ENCODE measurements at places on chromosomes 12 and 14.

DNA sequence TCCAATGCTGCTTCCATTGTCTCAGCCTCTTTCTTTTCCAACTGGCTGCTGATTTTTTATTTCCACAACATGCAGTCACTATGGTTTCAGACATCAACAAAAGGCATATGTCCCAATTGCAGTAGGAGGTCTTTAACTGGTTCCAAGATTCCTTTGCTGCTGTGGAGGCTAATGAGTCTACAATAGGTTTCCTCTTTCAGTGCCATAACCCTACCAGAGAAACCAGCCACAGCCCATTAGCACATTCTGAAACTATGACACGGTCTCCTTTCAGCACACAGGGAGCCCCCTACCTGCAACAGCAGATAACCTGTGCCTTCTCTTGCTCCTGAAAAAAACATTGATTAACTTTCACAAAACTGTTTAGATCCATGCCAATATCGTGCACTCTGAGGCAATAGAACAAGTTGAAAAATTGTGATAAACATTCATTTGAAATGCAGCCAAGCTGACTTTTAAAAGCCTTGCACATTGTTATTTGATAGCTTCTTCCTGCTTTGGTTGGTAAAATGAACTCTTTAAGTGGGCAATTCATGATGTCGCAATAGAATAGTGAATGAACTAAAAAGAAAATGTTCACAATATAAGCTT lies 32.4 kb downstream of the PLEKHG7 start:
- DNase-seq: no peak

DNA sequence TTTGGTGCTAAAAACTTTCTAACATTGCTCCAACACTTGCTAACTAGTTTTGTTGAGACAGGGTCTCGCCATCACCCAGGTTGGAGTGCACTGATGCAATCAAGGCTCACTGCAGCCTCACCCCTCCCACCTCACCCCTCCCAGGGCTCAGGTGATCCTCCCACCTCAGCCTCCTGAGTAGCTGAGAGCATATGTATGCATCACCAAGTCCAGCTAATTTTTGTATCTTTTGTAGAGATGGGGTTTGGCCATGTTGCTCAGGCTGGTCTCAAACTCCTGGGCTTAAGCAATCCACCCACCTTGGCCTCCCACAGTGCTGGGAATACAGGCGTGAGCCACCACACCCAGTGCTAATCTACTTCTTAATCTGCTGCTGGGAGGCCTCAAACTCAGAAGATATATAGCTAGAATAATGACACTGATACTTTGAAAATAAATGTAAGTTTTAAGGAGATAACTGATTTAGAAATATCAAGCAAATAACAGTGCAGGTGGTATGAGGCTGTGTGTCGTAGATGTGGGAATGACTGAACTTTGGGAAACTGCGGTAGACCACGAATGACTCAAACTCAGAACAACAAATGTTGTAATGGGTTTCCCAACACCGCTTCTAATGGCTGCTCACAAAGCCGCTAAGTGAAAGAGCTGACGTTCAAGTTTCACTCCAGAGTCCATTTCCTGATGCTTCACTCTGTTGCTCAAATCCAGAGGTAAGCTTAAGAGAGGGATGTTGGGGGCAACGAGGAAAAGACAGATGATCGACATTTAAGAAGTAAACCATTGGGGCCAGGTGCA lies 10.0 kb downstream of the TMCC3 start:
- DNase-seq: peak; percentile 84

DNA sequence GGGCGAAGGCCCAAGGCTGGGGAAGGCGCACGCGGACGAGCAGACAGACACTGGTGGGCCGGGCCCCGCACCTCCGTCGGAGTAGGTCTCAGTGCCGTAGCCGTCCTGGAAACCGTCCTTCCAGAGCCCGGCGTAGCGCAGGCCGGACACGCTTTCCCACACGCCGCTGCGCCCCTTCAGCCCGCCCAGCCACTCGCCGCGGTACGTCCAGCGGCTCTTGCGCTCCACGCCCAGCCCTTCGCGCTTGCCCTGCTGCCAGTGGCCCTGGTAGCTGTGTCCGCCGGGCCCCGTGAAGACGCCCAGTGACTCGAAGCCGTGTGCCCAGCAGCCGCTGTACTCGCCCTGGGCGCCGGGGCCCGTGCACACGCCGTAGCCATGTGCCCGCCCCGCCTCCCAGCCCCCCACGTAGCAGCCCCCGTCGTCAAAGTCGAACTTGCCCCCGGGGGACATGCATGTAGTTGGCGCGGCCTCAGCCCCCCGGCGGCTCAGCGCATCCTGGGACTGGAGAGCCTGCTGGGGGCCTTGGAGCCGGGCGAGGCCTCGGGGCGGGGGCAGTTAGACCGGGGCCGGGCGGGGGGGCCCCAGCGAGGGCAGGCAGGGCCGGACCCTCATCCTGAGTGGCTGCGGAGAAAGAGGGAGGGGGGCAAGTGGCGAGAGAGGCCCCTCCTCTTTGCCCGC lies 1.4 kb downstream of the JPH4 start:
- no peak for DNase-seq

- DNase-seq: no peak
Observed at GRCh38 chr14:74249433-74250375, 10.5 kb downstream of the VSX2 start.

GRCh38 chr14:68792979-68793733 lies at the start of gene ZFP36L1:
Gene ZFP36L1, minus strand, starts transcription at chr14:68793067. Its CDS starts 129 bp downstream, at chr14:68792938.
- peak; percentile 89 for DNase-seq

GRCh38 chr14:66641861-66642635 lies 134.1 kb downstream of the GPHN start:
- DNase-seq: no peak

DNA sequence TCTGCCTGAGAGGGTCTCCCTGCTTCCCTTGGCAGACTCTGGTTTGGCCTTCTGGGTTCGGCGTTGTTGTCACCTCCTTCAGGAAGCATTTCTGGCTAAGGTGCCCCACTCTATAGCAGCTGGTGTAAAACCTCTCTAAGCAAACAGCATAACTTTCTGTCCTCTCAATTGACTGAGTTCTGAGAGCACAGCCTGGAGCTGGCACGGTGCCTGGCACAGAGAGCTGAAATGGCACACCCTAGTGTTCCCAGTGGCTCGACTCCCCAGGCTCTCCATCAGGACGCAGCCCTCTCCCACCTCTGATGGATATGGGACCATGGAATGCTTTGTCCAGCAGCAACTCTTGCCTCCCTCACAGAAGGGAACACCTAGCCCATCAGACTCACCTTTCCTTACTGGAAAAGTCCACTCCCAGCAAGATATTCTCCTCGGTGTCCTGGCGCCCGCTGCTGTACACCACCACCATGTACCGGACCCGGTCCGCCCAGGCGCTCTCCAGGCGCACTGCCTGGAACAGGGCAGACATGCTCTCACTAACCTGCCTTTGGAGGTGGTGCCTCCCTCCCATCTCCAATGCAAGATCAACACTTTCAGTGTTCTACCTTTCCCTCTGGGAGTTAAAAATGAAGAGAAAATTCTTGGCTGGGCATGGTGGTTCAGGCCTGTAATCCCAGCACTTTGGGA lies 40.6 kb downstream of the SSH1 start:
- DNase-seq: no peak

DNA sequence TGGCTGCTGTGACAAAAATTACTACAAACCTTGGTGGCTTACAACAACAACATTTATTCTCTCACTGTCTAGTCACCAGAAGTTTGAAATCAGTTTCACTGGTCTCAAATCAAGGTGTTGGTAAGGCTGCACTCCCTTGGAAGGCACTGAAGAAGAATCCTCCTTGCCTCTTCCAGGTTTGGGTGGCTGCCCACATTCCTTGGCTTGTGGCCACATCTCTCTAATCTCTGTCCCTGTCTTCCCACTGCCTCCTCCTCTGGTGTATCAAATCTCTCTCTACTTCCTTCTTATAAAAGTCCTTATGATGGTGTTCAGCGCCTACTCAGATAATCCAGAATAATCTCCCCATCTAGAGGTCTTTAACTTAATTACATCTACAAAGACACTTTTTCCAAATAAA lies 31.0 kb downstream of the PLCZ1 start:
- no peak for DNase-seq

DNA sequence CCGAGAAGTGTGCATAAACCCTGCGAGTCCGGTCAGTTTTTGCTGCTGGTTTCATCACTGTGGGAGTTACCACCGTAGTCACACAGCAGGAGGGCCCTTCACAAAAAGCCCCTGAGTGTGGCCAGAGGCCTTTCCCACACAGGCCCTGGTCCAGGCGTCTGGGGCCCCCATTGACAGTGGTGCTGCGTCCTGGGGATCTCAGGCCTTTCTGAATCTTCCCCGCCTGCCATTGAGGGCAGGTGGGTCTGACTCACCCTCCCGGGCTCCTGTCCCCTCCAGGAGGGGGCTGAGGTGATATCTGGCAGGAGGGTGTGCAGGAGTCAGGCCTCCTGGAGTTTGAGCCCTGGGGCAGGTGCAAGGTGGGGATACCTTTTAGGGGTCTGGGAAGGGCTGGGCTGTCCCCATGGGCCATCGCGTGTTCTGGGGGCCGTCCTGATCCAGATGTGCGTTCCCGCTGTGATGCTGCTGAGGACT lies 358.5 kb downstream of the TMEM121 start:
- no peak for DNase-seq

GRCh38 chr14:58138714-58139482 lies 13.1 kb downstream of the ARMH4 start:
- DNase-seq: no peak

DNA sequence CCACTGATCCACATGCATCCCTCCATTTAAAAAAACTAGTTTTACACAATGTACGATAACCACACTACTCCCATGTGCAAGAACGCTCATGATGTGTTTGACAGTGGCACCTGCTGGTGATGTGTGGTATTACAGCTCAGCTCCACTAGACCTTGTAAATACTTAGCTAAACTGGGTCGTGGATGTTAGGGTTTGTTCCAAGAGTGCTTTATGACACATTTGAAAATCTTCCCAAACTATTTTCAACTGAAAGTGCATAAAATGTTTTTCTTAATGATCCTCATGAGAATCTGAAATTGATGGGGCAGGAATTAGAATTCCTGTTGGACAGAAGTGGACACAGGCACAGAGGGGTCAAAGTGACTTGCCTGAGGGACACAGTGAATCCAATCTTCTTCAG lies 99.2 kb downstream of the SCARB1 start:
- DNase-seq: peak; percentile 43

GRCh38 chr12:112906712-112907414 lies at the start of gene OAS1:
Gene OAS1, plus strand, starts transcription at chr12:112906962. Its CDS starts 78 bp downstream, at chr12:112907040.
- peak; percentile 57 for DNase-seq

DNA sequence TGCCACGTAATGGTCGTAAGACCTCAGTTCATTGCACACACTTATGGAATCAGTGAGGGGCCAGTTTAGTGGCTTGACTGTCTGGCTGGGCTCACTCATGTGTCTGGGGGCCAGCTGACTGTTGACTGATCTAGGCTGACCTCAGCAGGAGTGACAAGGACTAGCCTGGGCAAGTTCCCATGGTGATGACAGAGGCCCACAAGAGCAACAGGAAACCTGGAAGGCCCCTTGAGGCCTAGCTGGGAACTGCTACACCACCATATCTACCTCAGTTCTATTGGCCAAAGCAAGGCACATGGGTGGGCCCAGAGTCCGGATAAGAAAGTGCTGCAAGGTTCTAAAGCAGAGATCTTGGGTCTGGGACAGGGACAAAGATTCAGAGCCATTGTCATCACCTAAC lies 21.3 kb upstream of the RFLNA start:
- peak; percentile 52 for DNase-seq

- no peak for DNase-seq
Observed at GRCh38 chr12:74770552-74770951, 232.9 kb downstream of the ATXN7L3B start.

- no peak for DNase-seq
Observed at GRCh38 chr14:76867516-76868453, 41.6 kb downstream of the LRRC74A start.

- DNase-seq: no peak
Observed at GRCh38 chr14:100306998-100307765, 938 bp upstream of the SLC25A29 start.

GRCh38 chr12:114448618-114448933 lies 42.6 kb upstream of the TBX5 start:
- no peak for DNase-seq

GRCh38 chr12:97063292-97063935 lies 156.4 kb downstream of the NEDD1 start:
- DNase-seq: no peak

DNA sequence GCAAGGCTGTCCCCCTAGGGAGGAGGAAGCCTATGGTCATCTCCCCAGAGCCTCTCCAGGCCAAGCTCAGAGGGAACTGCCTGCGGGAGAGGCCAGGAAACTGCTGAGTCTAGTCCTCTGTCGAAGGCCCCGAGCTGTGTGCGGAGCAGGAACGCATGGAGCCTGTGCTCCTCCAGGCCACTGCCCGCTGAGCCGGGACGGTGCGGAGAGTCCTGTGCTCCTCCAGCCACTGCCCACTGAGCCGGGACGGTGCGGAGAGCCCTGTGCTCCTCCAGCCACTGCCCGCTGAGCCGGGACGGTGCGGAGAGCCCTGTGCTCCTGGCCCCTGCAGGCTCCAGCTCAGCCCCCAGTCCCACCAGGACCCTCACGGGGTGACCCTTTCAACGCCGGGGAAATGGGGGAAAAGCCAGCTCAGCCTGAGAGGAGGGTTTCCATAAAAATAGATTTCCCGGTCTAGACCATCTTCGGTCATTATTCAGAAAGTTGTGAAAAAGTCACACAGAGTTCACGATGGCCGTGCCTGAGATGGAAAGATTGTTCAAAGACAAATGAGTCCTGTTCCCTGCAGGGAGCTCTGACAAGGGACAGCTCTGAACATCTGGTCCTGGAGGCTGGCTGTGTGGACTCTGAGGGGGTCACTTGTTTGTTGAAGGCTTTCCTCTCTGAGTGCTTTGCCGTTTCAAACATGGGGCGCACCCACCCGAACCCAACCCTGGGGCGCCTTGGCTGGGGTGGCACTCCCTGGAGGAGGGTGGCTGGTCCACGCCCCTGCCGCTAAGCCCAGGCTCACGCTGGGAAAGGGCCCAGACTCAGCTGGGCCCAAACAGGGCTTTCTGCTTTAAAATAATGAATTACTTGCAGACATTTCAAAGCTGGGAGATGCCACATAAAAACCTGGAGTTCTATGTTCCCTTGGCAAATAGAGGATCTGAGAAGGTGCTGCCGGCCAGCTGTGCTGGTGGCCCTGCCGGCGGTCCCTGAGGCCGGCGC lies 85.5 kb downstream of the ADGRD1 start:
- DNase-seq: no peak

DNA sequence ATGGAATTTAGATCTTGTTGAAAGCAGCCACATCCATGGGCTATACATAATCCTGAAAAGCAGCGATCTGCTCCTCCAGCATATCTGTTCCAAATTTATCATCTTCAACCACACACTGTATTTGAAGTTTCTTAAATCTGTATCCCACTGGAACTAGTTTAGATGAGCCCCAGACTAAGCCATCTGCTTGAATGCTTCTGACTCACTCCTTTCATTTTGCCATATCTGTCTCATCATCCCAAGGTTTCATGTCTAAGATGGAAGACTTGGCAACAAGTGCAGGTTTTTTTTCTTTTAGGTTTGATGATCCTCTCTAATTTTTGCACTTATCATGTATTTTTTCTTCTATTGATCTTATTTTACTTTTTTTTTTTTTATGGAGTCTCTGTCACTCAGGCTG lies 54.4 kb upstream of the TMEM263 start:
- no peak for DNase-seq

- peak; percentile 95 for DNase-seq
Observed at GRCh38 chr12:77847680-77848431, 17.2 kb downstream of the NAV3 start.

Measured in A172 (cell line).